ENCODE measurements at places on chromosomes 5 and 9. TPM values are rescaled to one million over a fixed set of nuclear protein-coding genes. Genes with fewer than 3 reads are reported as not detected.

Gene CBY3
- not detected for total RNA-seq

DNA sequence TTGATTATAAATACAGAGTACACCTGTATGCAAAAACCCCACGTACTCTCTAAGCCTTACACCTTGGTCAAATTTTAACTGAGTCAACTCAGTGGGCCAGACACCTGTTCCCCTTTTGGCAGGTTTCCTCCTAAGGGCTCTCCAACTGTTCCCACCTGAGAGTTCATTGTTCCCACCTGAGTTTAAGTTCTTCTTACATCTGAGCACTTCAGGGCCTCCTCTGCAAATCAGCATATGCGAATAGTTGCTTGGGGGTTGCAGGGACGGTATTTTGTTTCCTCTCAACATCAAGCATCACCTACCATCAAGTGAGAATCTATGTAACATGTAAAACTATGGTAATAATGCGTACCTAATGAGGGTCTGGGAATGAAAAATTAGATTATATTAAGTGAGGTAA lies 300.0 kb downstream of the PIK3R1 start:
- DNase-seq, result no peak

DNA sequence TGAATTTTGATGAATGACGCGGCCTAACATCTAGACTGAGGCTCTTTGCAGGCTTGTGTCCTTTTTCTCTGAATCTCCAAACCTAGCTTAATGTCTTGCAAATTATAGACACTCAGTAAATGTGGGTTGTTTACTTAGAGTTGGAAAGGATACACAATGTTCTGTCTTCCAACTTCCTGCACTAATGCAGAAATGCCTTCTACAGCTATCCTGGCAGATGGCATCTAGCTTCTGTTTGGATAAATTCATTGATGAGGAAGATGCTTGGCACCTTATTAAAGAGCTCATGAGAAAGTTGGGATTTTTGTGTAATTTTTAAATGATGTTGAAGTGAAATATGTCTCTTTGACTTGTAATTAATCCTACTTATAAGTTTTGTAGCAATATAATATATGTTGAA lies 1822.2 kb downstream of the MAT2B start:
- no peak for DNase-seq

Gene FBN2
- 27.4 TPM for total RNA-seq

DNA sequence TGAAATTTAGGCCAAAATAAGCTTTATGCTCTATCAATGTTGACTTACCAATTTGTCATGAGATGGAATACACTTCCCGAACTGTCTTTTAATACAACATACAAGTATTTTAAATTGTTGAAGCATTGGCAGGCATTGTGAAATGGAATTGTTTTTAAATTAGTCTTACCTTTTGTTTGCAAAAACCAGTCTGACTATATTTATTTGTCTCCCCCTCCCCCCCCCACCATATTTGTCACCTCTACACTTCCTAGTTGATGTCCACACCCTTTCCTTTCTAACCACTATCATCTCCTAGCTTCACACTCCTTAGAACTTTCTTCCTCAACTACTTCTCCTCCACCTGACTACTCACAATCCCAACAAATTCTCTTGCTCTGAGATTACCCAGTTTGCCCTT lies 40.9 kb downstream of the FAF2 start:
- no peak for DNase-seq

Gene ABLIM3
- total RNA-seq, result 75.5 TPM

Gene ENG
- 47.5 TPM for total RNA-seq

Gene FBP2
- total RNA-seq, result not detected

GRCh38 chr5:1648806-1649205 lies 125.0 kb upstream of the LPCAT1 start:
- DNase-seq, result peak; percentile 10

DNA sequence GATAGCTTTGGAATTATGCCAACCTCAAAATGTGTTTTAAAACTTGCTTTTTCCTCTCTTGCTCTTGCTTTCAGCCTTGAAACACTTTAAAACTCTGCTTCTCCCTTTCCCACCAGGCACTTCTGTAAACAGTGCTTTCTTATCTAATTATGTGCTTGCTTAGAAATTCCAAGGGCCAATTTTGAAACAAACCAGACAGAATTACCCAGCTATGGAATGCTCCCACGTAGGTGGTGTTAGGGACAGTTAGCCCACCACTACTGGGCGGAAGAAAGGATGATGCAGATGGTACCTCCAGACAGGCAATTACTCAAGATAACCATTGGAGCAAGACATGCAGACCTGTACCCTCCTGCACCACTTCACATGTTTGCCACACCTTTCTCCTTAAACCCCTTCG lies 523.0 kb upstream of the PTPRD start:
- no peak for DNase-seq

Gene SLC46A2
- not detected for total RNA-seq

Gene PCDHA6
- not detected for total RNA-seq

Gene CCL27
- total RNA-seq, result not detected

GRCh38 chr5:171610686-171611085 lies 174.9 kb upstream of the SMIM23 start:
- no peak for DNase-seq

Gene SLC27A6
- total RNA-seq, result not detected

Gene GRIA1
- 7.4 TPM for total RNA-seq

- DNase-seq, result no peak
Observed at GRCh38 chr5:134084022-134084565, 30.4 kb upstream of the TCF7 start.

DNA sequence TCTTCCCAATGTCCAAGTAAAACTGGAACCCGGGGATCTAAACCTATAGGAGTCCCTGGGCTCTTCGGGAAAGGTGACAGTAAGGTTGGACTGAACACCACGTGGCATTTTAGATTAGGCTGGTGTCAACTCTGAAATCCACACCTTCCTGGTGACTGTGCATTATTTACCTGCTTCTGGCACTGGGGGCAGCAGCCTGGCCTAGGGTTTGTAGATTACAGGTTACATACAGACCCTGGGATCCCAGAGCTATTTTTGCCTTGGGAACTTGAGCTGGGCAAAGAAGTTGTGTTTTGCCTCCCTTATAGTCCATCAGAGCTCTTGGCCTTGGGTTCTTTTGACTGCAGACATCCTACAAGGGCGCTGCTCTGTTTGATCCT lies 173.2 kb downstream of the DAB2IP start:
- no peak for DNase-seq

- no peak for DNase-seq
Observed at GRCh38 chr5:77285251-77285841, 74.9 kb downstream of the PDE8B start.

Gene RNF208
- not detected for total RNA-seq

Gene FOXD4L3
- total RNA-seq, result not detected

DNA sequence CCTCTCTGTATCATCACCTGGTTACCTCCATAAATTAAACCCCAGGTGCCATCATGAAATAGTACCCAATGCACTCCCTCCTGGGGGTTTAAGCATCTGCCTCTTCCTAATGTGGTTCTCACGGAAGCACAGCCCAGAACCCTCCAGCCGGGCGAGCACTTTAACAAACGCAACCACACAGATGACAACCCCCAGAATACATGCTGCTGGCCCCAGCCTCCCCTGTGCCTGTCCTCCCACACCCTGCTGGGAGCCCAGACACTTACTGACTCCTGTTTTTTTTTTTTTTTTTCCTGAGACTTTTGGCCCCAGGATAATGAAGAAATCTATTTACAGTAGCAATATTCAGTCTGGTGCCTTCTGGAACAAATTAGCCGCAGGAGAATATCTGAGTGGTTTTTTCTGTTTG lies 50.0 kb upstream of the COL5A1 start:
- no peak for DNase-seq

DNA sequence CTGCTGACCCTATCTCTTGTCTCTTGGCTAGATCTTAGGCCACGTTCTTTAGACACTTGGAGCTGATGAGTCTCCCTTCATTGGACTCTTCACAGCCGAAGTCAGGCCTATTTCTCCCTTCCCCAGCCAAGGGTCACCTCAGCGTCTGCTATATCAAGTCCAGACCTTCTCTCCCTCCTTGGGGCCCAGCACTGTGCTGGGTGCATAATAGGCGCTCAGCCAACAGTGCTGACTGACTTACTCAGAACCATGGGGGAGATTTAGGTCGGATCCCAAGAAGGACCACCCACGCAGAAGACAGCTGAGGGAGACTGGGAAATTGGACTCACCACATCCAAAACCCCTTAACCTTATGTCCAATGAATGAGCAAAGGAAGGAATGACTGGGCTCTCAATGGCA lies 5.6 kb upstream of the AMBP start:
- no peak for DNase-seq

- no peak for DNase-seq
Observed at GRCh38 chr5:180013678-180014077, 57.9 kb downstream of the RNF130 start.

- DNase-seq, result no peak
Observed at GRCh38 chr5:53545744-53546143, 14.7 kb upstream of the NDUFS4 start.

GRCh38 chr9:113837334-113837733 lies 38.8 kb upstream of the ZNF618 start:
- no peak for DNase-seq

DNA sequence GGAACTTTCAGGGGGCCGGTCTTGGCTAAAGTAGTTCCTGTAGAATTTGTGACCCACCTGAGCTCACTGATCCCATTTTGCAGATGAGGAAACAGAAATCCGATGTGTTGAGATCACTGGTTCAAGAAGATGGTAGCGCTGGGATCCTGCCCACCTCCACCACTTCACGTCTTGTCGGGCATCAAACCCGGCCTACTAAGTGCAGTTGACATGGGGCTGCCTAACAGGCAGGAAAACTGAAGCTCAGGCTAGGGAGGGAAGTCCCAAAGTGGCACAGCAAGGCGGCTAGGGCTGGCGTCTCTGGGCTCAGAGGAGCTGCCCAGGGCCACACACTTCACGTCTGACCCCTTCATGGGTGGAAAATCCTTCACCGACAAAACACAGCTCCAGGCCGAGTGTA lies 502 bp upstream of the ENG start:
- DNase-seq, result no peak

GRCh38 chr9:134863306-134863902 lies 17.2 kb upstream of the FCN2 start:
- DNase-seq, result no peak

Gene GNA14
- not detected for total RNA-seq

Gene PFN3
- total RNA-seq, result not detected

Gene DMRT3
- not detected for total RNA-seq

DNA sequence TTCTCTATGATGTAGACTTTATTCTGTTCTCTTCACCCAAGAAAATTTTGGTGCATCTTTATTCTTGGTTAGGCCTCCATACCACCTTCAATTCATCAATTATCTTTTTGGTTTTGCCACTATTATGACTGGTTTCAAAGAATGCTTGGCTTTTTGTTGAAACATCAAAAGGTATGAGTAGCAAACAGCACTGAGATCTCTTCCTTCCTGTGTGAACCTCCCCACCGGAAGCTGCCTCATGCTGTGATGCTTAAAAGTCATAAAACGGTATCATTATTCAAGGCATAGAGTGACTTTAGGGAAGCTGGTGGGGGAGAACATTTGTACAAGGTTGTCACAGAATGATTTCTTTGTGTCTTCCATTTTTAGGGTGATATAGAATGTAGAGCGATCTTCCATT lies 70.6 kb downstream of the IQGAP2 start:
- no peak for DNase-seq

GRCh38 chr5:102974177-102974576 lies 145.8 kb downstream of the GIN1 start:
- DNase-seq, result no peak

- DNase-seq, result peak; percentile 62
Observed at GRCh38 chr9:116555556-116556155, 131.4 kb upstream of the TRIM32 start.

DNA sequence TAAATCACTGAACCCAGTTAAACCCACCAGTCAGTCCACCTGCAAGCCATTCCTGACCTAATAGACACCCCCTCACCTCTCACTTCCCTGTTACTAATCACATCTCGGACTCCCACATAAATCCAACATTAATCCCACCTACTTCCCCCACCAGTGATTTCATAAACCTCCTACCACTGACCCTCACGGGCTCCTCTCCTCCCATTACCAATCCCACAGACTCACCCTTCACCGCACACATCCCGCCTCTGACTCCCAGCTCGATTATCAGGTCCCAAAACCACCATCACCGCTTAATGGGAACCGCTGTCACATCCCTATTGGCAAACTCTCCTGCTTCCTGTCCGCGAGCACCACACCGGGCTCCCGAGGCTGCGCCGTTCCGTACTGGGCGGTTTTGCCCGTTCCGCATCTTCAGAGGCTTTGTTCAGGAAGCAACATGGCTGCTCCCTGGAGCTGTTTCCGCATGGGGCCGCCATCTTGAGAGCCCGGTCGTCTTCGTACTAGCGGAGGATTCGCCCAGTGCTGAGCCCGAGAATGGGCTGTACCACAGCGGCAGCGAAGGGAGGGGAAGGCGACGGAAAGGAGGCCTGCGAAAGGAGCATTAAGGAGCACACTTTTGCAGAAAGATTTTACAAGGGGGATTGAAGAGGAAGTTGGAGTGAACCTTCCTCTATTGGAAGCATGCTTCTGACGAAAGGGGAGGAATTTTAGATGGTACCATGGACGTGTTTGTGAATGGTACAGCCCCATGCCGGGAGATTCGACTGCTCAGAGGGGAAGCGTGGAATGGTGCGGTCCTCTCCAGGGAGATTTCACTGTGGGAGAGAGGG lies at the start of gene ZNF300:
Gene ZNF300, minus strand, starts transcription at position 502 of the 833 bp plus-strand sequence. CDS start 1,825 bp downstream, outside the sequence.
- peak; percentile 87 for DNase-seq

Gene PSD2
- not detected for total RNA-seq

GRCh38 chr9:93107151-93107824 lies 11.3 kb downstream of the CARD19 start:
- no peak for DNase-seq

DNA sequence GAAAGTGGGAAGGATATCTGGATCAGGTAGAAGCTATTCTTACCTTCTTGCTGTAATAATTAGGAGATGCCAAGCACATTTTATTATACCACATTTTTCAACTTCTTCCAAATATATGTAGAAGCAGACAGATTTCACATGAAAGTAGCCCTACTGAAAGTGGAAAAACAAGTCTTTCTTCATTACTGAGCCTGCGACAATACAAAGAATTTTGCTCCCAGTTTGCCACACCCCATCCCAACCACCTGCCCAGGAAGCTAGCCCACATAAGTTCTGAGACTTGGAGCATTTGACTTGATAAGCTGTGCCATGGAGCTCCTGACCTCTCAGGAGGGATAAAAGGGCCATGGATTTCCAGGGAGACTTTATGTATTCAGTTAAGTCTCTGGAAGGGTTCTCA lies 249.1 kb upstream of the ADCY2 start:
- DNase-seq, result no peak

DNA sequence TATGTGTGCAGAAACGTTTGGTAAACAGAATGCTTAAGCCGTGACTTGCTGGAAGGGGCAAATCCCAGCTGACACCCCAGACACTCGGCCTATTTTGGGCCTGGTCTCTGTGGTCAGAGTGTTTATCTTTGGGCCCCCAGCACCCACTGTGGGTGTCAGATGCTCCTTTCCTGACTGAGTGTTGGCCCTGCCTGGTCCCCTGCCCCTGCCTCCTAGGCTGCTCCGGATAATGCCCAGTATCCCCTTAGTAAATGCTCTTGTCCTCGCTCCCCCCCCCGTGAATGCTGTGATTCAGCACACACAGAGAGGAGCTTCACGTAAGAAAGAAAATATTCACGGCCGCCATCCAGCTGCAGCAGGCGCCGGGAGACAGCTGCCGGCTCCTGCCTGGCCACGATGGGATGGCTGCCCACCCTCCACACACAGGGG lies 11.3 kb upstream of the ANGPTL2 start:
- peak; percentile 86 for DNase-seq

Gene NTRK2
- not detected for total RNA-seq

Data from LHCN-M2 (cell line).